ENCODE measurements at places on chromosomes 4 and X.

DNA sequence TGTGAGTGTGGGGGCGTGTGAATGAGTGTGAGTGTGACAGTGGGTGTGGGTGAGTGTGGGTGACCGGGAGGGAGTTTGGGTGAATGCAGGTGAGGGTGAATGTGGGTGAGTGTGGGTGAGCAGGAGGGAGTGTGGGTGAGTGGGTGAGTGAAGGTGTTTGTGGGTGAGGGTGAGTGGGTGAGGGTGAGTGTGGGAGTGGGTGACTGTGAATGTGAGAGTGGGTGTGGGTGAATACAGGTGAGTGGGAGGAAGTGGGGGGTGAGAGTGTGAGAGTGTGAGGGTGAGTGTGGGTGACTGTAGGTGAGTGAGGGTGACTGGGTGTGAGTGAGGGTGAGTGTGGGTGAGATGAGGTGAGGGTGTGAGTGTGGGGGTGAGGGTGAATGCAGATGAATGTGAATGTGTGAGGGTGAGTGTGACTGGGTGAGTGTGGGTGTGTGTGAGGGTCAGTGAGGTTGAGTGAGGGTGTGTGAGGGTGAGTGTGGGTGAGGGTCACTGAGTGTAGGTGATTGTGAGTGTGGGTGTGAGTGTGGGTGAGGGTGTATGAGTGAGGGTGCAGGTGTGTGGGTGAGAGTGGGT, 1677.3 kb upstream of the TENM3 start:
- no peak overlapping the region for H3K4me3 ChIP-seq
- peaks cover 1% of the 10 kb centered on the region for H3K4me1 ChIP-seq
- H3K27ac ChIP-seq = no peak overlapping the region
- no peaks in the 10 kb centered on the region for H3K27me3 ChIP-seq

- H3K36me3 ChIP-seq = no peaks in the 10 kb centered on the region
- DNase-seq = no peak
- no peaks in the 10 kb centered on the region for H3K4me1 ChIP-seq
- H3K27ac ChIP-seq = no peak overlapping the region
- H3K4me3 ChIP-seq = no peak overlapping the region
Measured at GRCh38 chr4:176013476-176014247, 52.0 kb upstream of the WDR17 start.

GRCh38 chrX:136176399-136176825, 29.1 kb downstream of the FHL1 start:
- no peaks in the 10 kb centered on the region for H3K4me1 ChIP-seq
- no peak overlapping the region for H3K4me3 ChIP-seq
- no peaks in the 10 kb centered on the region for H3K36me3 ChIP-seq
- H3K27ac ChIP-seq = no peak overlapping the region
- no peak for DNase-seq

GRCh38 chr4:113070755-113071154, 21.3 kb downstream of the ANK2 start:
- H3K4me3 ChIP-seq = no peak overlapping the region
- no peaks in the 10 kb centered on the region for H3K27me3 ChIP-seq
- H3K4me1 ChIP-seq = peaks cover 4% of the 10 kb centered on the region
- no peak for DNase-seq

GRCh38 chr4:168857546-168858314, 152.3 kb downstream of the CBR4 start:
- H3K36me3 ChIP-seq = no peaks in the 10 kb centered on the region
- H3K4me3 ChIP-seq = no peak overlapping the region
- H3K27ac ChIP-seq = no peak overlapping the region
- H3K4me1 ChIP-seq = peaks cover 7% of the 10 kb centered on the region
- no peak for DNase-seq

DNA sequence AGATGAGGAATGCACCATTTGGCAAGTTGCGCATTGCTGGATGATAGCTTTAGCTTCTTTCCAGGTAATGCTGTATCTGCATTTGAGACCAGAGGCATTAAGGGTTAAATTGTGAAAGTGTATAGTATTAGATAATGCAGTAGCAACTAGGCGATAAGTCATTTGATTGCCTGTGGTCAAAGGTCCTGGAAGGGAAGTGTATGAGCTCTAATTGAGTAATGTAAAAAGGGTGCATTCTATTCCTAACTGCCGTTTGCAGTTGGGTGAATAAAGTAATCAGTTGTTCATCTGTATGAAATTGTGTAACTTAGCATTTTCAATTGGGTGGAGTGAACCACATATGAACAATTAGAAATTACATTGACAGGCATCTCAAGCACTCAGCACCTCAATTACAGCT, 54.5 kb upstream of the WDR1 start:
- peaks cover 25% of the 10 kb centered on the region for H3K4me1 ChIP-seq
- no peaks in the 10 kb centered on the region for H3K36me3 ChIP-seq
- H3K4me3 ChIP-seq = no peak overlapping the region
- peaks cover 5% of the 10 kb centered on the region for H3K27me3 ChIP-seq
- H3K27ac ChIP-seq = no peak overlapping the region
- DNase-seq = no peak

- DNase-seq = no peak
- no peak overlapping the region for H3K27ac ChIP-seq
- peaks cover 12% of the 10 kb centered on the region for H3K4me1 ChIP-seq
- H3K36me3 ChIP-seq = no peaks in the 10 kb centered on the region
Measured at GRCh38 chr4:38523524-38524448, 140.2 kb upstream of the KLF3 start.

- no peak overlapping the region for H3K4me3 ChIP-seq
- no peaks in the 10 kb centered on the region for H3K36me3 ChIP-seq
- DNase-seq = no peak
- no peak overlapping the region for H3K27ac ChIP-seq
Measured at GRCh38 chr4:86685401-86685800, 91.3 kb downstream of the PTPN13 start.

GRCh38 chr4:40173470-40173875, 23.4 kb upstream of the RHOH start:
- H3K4me3 ChIP-seq = no peak overlapping the region
- DNase-seq = no peak
- peak overlapping the region; percentile 79 for H3K27ac ChIP-seq
- peaks cover 5% of the 10 kb centered on the region for H3K27me3 ChIP-seq

DNA sequence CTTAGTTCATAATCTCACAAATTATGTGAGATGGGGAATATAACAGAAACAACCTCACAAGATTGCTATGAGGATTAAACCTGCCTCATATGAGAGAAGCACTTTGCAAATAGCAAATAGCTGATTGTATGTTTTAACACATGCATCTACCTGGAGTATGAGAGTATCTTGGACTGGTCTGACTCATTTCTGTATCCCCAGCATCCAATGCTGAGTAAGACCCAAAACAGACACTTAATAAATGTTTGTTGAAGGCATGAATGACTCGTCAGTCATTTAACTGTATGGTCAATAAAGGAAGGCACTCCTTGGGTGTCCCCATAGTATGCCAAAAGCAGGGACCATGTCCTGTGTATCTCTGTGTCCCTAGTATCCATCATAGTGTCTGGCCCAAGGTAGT, 350.9 kb upstream of the F9 start:
- H3K36me3 ChIP-seq = peaks cover 24% of the 10 kb centered on the region
- no peaks in the 10 kb centered on the region for H3K4me1 ChIP-seq
- H3K4me3 ChIP-seq = no peak overlapping the region

- no peak overlapping the region for H3K4me3 ChIP-seq
- H3K36me3 ChIP-seq = no peaks in the 10 kb centered on the region
- no peaks in the 10 kb centered on the region for H3K4me1 ChIP-seq
- H3K27ac ChIP-seq = no peak overlapping the region
Measured at GRCh38 chr4:97759785-97760184, 383.5 kb downstream of the STPG2 start.

GRCh38 chr4:148367756-148368155, 74.5 kb downstream of the NR3C2 start:
- no peak overlapping the region for H3K27ac ChIP-seq
- DNase-seq = no peak
- no peaks in the 10 kb centered on the region for H3K27me3 ChIP-seq
- H3K36me3 ChIP-seq = no peaks in the 10 kb centered on the region
- no peak overlapping the region for H3K4me3 ChIP-seq

GRCh38 chr4:122661176-122662160, 40.6 kb upstream of the IL21 start:
- H3K36me3 ChIP-seq = no peaks in the 10 kb centered on the region
- DNase-seq = no peak
- H3K27me3 ChIP-seq = peaks cover 3% of the 10 kb centered on the region
- no peak overlapping the region for H3K4me3 ChIP-seq
- H3K27ac ChIP-seq = no peak overlapping the region

DNA sequence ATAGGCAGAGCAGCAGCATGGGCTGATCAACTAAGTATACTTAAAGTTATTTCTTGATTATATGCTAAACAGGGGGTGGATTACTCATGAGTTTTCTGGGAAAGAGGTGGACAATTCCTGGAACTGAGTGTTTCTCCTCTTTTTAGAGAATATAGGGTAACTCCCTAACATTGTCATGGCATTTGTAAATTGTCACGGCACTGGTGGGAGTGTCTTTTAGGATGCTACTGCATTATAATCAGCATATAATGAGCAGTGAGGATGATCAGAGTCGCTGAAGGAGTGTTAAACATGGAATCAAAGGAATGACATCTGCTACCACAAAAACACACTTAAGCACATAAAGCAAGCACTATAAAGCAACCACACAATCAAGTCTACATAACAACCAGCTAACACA, 66.5 kb downstream of the SPIN4 start:
- H3K27ac ChIP-seq = no peak overlapping the region
- H3K27me3 ChIP-seq = peaks cover 3% of the 10 kb centered on the region
- H3K4me1 ChIP-seq = no peaks in the 10 kb centered on the region
- no peak overlapping the region for H3K4me3 ChIP-seq

- H3K4me1 ChIP-seq = no peaks in the 10 kb centered on the region
- no peak for DNase-seq
- no peak overlapping the region for H3K27ac ChIP-seq
Measured at GRCh38 chrX:101057093-101057714, 5.3 kb upstream of the TRMT2B start.

Measured in endothelial cell (in vitro differentiated cells).